ENCODE measurements at places on chromosomes 13 and 19.

GRCh38 chr13:44902738-44903137 is 86.5 kb downstream of the NUFIP1 start:
- DNase-seq = no peak

DNA sequence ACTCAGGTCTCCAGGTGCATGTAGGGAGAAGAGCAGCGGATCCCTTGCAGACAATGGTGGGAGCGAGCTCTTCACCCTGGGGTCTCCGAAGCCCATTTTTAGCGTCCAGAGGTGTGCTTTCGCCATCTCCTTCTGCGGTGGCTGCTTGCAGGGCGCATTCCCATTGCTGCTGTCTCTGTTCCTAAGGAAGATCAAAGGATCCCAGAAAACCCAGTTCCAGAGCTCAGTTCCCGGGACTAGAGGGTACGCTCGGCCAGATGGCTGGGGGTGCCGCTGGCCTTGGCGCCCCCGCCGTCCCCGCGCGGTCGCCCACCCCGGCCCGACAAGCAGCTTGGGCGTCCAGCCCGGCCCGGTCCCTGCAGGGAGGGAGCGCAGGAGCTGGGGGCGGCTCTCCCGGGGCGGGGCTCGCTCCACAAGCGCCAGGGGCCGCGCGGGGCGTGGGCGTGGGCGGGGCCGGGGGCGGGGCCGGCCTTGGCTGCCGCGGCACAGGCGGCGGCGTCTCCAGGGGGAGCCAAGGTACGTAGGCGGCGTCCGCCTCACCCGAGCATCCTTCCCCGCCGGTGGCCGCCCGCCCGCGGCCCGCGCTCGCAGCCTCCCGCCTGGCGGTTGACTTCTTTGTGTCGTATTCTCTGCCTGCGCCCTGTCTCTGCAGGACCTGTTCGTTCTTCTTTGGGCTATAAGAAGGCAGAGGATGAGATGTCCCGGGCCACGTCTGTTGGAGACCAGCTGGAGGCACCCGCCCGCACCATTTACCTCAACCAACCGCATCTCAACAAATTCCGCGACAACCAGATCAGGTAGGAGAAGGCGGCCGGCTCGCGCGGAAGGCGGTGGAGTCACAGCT is 96.8 kb downstream of the ATP8A2 start:
- DNase-seq = no peak

DNA sequence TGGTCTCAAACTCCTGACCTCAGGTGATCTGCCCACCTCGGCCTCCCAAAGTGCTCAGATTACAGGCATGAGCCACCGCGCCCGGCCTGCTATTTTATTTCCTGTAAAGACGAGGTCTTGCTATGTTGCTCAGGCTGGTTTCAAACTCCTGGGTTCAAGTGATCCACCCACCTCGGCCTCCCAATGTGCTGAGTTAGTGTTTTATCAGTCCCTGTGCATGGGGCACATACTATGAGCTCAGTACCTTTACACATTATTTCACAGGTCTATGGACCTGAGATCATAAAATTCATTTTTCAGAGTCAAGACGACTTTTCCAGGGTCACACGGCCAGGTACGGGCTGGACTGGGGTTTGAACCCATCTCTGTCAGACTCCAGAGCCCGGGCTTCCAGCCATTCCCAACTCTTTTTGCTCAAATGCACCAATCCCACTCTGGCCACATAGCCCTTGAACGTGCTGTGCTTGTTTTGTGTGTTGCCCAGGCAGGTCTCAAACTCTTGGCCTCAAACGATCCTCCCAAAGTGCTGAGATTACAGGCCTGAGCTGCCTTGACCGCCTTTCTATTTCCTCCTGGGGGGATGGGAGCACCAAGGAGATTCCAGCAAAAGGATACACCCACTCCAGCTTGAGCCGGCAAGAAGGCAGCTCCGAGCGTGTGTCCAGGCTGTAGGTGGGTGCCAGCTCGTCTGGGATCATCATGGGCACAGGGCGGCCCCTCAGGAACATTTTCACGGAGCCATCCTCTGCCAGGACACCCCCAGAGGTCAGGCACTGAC is 1.1 kb downstream of the EML2 start:
- DNase-seq = no peak

DNA sequence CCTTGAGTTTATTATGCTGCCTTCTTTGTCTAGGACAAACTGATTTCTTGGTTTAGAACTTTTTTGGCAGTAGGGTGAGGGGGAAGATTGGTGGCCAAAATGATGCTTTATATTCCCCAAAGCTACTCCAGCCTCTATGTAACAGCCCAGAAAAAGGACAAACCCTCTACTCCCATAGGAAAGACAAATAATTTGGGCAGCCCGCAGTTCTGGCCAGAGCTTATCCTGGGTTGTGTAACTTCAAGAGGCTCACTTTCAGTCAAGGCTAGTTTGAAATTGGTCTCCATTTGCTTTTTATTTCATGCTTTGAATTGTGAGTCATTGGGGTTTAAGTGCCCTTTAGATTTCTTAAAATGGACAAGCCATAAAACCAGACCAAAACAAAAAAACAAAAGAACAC is 142.3 kb downstream of the OLFM4 start:
- DNase-seq = no peak

GRCh38 chr13:77042566-77043177 is 15.7 kb upstream of the FBXL3 start:
- DNase-seq = no peak

GRCh38 chr13:47287291-47287751 is 390.5 kb upstream of the HTR2A start:
- no peak for DNase-seq

DNA sequence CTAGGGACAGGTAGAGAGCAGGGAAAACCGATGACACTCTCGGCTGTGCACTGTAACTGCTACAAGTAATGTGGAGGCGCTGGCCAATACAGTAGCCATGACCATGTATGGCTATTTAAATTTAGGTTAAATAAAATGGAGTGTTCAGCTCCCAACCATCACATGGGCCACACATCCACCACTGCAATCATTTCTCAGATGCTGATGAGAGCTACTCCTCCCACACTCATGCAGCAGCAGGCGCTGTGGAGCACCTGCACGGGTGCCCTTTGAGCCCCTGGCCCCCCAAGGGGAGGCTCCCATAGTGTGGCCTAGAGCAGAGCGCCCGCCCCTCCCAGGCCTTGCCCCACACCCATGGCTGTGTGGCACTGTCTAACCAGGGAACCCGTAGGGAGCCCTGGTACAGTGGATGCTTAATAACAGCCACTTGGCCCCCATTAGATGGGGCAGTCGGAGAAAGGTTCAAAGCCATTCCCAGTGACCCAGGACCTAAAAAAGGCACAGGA is 6.0 kb downstream of the ACP4 start:
- DNase-seq = no peak

GRCh38 chr13:89846926-89847585 is 1500.4 kb upstream of the MIR17HG start:
- no peak for DNase-seq

DNA sequence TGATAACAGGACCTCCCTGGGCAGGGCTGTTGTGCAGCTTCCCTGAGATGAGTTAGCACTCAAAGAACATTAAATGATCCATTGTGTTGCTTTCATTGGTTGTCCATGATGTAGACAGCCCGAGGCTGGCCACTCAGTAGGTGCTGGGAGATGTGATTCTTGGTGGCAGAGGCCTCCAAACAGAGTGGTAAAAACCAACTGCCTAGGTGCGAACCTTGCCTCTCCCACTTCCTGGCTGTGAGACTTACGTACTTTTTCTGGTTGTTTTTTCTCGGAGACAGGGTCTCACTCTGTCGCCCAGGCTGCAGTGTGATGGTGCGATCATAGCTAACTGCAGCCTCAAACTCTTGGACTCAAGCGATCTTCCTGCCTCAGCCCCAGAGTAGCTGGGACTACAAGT is 6.2 kb downstream of the SARS2 start:
- no peak for DNase-seq

- no peak for DNase-seq
Measured at GRCh38 chr19:39196860-39197562, at the start of gene NCCRP1. TSS of gene NCCRP1 (plus strand) at chr19:39196964. CDS start at chr19:39196983, 19 bp downstream.

GRCh38 chr19:46081928-46082727 is 41.3 kb upstream of the IGFL4 start:
- DNase-seq = no peak

GRCh38 chr19:12821761-12822160 is 12.6 kb downstream of the RTBDN start:
- no peak for DNase-seq

DNA sequence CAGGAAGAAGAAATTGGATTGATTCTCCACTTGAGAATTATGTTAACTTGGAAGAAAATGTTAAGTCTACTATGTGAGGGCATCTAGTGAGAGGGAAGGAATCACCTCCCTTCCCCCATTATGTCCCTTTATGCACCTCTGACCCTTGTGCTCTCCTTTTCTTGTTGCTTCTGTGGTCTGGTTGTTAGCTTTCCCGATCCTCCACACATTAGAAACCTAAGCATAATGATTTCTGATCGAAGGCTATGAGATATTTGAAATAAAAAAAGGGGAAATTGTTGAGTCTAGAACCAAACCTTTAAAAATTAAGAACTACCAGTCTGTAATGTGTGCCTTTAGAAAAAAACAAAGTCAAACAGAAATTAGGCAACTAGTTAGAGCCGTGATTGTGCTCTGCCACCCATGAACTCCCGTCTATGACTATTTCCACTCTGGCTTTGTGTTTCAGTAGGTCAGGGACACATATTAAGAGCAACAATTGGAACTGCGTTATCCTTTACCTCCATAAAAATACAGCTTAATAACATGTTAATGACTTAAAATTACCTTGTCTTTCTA is 463 bp upstream of the GPC6 start:
- no peak for DNase-seq

DNA sequence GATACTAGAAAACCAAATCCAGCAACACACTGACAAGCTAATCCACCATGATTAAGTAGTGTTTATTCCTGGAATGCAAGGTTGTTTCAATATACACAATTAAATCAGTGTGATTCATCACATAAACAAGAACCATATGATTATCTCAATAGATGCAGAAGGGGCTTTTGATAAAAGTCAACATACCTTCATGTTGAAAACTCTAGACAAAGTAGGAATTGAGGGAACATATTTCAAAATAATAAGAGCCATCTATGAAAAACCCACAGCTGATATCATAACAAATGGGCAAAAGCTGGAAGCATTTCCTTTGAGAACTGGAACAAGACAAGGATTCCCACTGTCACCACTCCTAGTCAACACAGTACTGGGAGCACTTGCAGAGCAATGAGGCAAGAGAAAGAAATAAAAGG is 213.6 kb upstream of the CSNK1A1L start:
- no peak for DNase-seq

- no peak for DNase-seq
Measured at GRCh38 chr13:111202745-111203144, 87.6 kb downstream of the ARHGEF7 start.

GRCh38 chr13:111854403-111854802 is 212.5 kb upstream of the SOX1 start:
- no peak for DNase-seq

DNA sequence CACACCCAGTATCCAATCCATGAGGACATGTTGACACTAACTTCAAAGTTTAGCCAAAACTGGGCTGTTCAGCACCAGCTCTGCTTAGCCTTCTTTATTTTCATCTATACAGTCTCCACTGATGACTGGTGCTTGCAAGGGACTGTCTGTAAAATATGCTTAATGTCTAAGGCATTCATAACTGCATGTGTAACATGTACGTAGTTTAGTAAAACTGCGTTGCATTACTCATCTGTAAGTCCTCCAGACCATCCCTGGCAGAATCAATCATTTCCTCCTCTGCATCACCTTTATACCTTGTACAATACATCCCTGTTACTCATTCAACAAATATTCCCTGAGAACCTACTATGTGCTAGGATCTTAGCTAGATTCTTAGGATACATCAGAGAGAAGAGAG is 362.1 kb downstream of the MTUS2 start:
- DNase-seq = no peak

DNA sequence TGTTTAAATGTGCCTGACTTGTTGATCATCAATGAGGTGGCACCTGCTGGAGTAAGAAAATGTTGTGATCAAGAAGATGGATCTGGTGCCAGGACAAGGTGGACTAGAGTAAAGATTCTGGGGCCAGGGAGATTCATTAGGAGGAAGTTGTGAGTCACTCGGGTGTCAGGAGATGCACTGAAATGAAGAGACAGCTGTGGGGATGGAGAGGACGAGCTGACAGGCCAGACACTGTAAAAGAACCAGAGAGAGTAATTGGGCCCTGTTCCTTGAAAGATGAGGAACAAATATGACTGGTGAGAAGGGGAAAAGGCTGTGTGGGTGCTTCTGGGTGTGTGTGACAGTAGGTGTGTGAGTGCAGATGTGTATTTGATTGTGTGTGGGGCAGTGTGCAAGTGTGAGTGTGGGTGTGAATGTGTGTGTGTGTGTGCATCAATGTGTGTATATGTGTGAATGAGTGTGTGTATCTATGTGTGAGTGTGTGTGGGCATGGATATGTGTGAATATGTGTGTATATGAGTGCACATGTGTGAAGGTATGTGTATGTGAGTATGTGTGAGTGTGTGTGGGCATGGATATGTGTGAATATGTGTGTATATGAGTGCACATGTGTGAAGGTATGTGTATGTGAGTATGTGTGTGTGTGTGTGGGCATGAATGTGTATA is 260.5 kb downstream of the RFC3 start:
- no peak for DNase-seq

- no peak for DNase-seq
Measured at GRCh38 chr13:76635232-76636230, 250.7 kb downstream of the KCTD12 start.

DNA sequence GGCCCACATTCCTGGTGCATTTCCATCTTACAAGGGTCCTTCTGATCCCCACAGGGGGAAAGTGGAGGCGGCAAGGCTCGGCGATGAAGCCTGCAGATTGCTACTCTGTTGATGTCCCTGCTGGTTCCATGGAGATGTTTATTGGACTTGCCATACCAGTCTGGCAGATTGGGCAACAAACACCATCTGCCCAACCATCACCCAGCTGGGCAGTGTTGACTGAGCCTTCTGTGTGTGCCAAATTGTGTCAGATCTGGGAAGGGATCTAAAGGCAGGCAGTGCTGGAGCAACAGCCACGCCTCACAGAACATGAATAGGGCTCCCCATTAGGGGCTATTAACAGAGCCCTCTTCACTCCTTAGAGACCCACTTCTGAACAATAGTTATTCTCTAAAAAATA is 35.0 kb downstream of the FLT1 start:
- no peak for DNase-seq

GRCh38 chr13:104571161-104571892 is 1505.1 kb upstream of the SLC10A2 start:
- DNase-seq = no peak

GRCh38 chr19:12783849-12784393 is 7.4 kb upstream of the JUNB start:
- DNase-seq = no peak

DNA sequence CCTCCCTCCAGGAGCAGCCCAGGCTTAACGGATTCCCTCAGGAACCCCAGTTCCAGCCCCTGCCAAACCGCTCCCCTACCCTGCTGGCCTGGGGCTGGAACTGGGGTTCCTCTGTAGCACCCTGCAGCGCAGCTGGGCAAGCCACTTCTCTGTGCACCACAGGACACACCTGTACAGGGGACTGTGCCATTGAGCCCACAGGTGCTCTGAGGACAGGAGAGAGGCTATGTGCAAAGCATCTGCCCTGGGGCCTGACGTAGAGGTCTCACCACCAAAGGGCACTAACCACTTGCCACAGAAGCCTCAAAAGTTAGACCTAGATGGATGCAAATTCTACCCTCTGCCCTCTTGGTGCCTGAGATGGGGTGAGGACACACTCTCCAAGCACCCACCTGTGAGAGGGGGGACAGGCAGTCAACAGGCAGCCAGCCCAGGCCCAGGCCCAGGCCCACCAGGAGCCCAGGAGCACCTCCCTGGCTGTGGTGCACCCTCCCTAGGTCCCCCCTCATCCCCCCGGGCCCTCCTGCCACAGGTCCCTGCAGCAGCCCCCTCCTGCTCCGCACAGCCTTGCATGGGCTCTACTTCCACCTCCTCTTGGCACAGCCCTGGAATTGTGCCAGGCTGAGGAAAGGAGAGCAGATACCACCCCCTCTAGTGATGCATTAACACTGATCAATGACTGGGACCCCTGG is 27.6 kb upstream of the SLC35E1 start:
- no peak for DNase-seq

Data from cortex of kidney (tissue), 1 donor.